Stimulated activated CD4-positive, alpha-beta T cell treated with anti-CD3 and anti-CD28 coated beads, Interleukin-2, amount 100 ng/mL, for 48 hours (primary cell): ENCODE measurements at places on chromosomes 5 and 9.

DNA sequence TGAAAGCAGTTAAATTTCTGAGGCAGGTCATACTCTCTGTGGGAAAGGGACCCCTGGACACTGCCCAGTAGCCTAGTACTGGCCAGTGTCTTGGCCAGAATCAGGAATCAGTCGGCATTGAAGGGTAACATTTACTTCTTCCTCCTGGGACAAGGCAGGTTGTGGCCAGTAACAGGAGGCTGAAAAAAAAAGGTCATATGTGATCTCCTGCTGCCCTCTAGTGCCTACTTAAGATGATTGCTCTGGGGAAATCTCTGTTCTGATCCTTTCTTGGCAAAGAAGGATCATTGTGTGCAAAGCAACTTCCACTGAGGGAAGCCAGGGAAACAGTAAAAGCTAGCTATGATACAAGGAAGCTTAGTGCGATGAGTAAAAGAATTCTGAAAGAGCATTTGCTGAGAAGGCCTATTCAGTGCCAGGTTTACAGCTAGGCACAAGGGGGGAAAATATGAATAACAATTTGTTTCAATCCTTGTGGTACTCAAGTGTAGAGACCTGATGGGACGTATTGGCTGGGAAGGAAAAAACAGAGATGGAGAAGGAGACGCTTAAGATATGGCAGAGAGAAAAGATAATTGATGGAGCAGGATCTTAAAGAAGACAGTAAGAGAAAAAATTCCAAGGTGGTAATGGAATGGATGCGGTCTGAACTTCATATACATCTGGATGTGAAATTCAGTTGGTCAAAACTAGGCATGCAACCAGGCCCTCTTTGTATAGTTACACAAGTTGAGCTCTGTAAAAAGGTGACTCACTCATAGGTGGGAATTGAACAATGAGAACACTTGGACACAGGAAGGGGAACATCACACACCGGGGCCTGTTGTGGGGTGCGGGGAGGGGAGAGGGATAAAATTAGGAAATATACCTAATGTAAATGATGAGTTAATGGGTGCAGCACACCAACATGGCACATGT lies 25.8 kb upstream of the TRIM32 start:
- peak; percentile 10 for DNase-seq

DNA sequence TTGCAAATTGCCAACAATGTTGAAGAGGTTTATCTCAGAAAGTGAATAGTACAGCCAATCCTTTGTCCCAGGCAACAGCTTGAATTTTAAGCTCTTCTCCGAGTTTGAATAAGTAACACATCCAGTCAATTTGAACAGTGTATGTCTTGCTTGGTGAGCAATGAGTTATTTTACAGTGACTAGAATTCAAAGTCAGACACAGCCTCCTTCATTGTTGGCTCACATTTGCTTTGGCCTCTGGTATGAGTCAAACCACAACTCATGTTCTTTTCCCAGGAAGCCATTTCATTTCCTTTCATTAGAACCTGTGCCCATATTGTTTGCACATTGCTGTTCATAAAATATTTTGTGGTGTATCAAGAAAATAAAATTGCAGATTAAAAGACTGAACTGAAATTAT lies 622.0 kb upstream of the DAB2 start:
- no peak for DNase-seq

- DNase-seq: peak; percentile 15
These were observed 923 bp upstream of the ZBTB5 start for GRCh38 chr9:37466037-37466709.

- no peak for DNase-seq
These were observed 98.1 kb upstream of the CCDC112 start for GRCh38 chr5:115394531-115394930.

GRCh38 chr5:129768735-129769134 lies 20.8 kb downstream of the MINAR2 start:
- no peak for DNase-seq

DNA sequence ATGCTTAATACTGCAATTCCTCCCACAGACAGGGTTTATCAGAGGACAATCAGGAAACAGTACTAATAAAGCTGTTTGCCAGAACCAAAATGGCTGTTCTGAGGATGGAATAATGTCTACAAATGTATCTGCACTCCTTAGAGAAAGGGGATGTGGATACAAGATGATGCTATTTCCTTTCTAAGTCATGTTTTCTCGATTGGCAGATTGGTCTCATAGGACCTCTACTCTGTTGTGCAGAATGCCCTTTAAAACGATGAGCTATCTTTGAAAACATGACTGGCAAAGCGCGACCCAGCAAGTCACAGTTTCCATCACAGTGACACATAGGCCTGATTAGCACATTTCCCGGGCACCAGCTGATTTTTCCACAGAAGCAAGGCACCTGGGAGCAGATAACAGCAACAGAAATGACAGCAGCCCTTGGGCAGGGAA lies 54.0 kb downstream of the AOPEP start:
- peak; percentile 14 for DNase-seq

GRCh38 chr9:113504725-113505590 lies 41.4 kb downstream of the RGS3 start:
- no peak for DNase-seq

DNA sequence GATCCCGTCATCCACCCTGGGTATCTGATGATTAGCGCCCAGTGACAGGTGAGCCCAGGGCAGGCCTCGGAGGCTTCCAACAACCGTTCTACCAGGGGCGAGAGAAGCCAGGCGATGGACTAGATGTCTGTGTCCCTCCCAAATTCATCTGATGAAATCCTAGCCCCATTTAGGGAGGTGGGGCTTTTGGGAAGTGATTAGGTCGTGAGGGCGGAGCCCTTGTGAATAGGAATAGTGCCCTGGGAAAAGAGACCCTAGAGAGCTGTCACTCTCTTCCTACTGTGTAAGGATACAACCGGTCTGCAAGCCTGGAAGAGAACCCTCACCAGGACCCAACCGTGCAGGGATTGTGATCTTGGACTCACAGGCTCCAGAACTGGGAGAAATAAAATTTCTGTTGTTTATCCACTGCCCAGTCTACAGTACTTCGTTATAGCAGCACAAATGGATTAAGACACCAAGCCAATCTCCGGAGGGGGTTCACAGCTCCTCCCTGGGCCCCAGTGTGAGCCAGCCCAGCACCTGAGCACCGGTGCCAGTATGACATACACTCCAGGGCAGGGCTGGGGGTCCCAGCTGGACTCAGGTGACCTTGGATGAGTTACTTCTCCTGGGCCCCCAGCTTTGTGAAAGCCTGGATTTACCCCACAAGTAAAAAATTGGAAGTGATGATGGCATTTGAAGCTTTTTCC lies 162.2 kb downstream of the DAB2IP start:
- no peak for DNase-seq

DNA sequence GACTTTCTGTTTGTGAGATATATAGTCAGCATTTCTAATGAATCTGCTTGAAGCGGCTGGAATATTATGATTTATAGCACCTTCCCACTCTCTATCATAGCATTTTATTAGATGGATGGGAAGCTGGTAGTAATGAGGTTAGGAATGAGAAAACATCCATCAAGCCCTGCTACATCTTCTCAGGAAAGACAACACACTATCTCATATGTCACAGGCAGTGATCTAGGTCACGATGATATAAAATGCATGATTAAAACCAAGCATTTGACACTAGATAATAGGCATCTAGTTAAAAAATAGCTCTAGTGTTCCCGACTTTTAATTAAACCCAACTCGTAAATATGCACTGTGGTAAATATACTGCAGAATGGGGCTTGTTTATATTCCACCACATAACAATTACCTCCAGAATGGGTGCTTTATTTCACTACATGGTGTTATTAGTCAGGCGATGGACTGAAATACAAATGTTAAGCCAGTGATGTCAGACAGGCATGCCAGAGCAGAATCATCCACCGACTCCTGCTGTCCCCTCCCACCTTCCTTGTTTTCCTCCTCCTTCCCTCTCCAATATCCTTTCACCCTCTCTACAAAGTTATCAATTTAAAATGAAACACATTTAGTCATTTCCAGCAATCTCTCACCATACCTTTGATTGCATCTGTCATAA lies 286.8 kb downstream of the SPATA31D1 start:
- DNase-seq: no peak

- DNase-seq: no peak
These were observed 7.7 kb downstream of the PFN3 start for GRCh38 chr5:177392765-177393164.

- DNase-seq: peak; percentile 97
These were observed at the start of gene TRAF2 for GRCh38 chr9:136885950-136886578. TRAF2 (plus strand) TSS chr9:136886516; CDS start chr9:136898741, 12,225 bp downstream.

DNA sequence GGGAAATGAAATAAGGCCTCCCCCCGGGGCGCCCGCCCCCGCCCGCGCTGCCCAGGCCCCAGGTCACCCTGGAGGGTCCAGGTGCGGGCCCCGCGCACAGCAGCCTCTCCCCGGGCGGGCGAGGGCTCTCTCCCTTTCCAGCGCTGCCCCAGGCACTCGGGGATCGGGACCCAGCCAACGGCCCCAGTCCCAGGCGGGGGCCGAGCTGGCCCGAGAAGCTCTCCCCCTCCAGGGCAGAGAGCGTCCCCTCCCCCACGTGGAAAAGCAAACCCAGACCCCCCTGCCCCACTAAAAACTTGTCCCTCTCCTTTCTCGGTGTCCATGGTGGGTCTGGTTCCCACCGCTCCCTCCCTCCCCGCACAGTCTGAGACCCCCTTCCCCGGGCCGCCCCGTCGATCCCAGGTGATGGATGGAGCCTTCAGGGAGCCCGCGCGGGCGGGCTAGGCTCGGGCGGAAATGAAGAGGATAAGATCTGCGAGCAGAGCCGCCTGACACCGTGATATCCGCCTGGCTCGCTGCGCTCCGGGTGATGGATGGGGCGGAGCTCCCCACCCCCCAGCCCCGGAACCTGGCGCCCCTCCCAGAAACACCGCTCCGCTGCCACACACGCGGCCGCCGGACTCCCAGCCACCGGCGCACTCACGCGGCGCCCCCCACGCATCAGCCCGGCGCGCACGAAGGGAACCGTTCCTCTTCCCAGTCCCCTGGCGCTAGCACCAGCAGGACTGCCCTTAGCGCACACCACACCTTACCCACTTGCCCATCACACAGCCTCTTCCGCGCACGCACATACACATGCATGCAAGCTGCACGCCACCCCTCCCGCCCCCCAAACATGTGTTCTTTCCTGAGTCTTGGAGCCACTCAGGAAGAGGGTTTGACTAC lies 81.7 kb upstream of the ZBTB43 start:
- peak; percentile 68 for DNase-seq

- DNase-seq: no peak
These were observed 52.9 kb downstream of the C9orf50 start for GRCh38 chr9:129567842-129568559.

GRCh38 chr9:130120832-130121231 lies 51.4 kb upstream of the NCS1 start:
- no peak for DNase-seq

DNA sequence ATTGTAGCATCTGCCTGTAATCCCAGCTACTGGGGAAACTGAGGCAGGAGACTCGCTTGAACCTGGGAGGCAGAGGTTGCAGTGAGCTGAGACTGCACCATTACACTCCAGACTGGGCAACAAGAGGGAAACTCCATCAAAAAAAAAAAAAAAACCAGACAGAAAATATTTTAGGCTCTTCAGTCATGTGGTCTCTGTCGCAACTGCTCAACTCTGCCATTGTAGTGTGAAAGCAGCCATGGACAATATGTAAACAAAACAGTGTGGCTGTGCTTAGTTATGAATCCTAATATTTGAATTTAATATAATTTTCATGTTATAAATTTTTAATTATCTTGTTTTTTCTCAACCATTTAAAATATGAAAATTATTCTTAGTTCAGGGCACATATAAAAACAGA lies 38.4 kb downstream of the ZFAND5 start:
- no peak for DNase-seq

GRCh38 chr9:982394-983230 lies 6.2 kb downstream of the DMRT3 start:
- no peak for DNase-seq

DNA sequence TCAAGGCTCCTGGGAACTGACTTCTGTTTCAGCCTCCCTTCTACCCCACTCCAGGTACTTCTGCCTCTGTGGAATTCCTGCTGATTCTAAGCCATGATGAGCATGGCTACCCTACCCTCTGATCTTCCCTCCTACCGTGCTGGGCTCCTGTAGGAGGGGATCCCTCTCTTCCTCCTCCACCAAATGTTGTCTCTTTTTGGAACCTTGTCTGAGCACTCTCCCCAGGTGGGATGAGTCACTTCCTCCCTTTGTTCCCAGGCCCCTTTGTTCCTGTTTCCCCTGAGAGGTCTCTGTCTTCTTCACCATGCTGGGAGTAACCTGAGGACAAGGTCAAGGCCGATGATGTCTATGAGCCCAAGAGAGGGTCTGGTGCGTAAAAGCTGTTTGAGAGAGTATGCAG lies 213.2 kb downstream of the GABBR2 start:
- no peak for DNase-seq

- DNase-seq: no peak
These were observed 54.3 kb upstream of the RGS7BP start for GRCh38 chr5:64451551-64451950.

DNA sequence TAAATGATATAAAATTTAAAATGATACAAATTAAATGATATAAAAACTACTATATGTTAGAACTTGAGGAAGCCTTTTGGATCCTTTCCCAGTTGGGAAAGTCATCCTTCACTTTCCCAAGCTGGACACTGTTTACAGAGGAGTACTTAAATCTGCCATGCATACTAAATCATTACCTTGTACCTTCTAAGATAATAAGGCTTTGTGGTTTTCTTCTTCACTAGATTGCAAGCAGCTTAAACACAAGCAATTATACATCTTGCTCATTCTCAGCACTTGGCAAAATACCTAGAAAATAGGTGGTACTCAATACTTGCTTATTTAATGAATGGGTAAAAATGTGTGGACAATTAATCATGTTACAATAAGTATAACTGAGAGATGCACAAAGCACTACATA lies 666.8 kb downstream of the PTPRD start:
- DNase-seq: no peak

DNA sequence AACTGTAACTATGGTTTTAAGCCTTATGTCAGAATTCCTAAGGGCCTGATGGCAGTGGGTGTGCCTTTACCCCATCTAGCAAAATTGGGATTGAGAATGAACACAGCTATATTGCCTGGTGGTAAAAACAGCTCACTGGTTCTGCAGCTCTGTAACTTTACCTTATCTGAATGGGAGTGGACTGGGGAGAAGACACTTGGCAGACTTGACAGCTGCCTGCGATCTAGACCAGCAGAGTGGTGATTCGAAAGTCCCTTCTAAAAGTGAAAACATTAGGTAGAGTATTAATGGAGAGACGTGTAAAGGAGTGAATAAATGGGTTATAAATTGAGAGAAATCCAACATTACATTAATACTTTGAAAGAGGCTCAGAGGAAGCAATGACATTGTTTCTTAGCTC lies 289.1 kb upstream of the EDIL3 start:
- no peak for DNase-seq

GRCh38 chr5:138663009-138663408 lies 87.8 kb upstream of the HSPA9 start:
- no peak for DNase-seq
